Astrocyte (in vitro differentiated cells and primary cell): ENCODE measurements at places on chromosomes 3 and 15. TPM values are rescaled to one million over a fixed set of nuclear protein-coding genes. Genes with fewer than 3 reads are reported as not detected.

DNA sequence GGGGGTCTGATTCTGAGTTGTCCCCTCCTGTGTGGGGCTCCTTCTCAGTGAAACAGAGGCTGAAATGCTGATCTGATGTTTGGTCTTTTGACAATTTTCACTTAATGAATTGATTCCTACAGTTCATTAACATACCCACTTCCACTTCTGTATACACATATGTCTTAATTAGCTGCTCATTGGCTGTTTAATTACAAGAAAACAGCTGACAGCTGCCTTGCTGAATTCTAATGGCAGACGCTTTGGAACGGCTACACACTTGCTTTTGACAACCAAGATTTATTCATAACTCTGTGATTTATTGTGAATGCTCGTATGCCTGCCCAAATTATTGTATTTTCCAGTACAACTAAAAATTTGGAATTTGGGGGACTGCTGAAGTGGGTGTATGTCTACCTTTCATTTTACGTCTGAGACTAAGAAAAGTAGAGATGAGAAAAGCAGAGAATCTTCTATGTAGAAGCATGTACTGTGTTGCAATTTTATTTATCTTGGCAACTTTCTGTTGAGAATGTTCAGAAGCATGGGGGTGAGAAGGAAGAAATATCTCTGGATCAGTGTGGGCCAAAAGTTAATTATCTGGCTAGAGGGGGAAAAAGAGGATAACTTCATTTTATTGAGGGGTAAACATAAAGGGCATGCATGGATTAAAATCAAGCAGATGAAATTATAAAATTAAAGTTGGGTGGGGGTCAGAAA, 46.5 kb upstream of the ICE2 start:
- no peak overlapping the region for H3K4me3 ChIP-seq
- no peaks in the 10 kb centered on the region for H3K27me3 ChIP-seq
- H3K27ac ChIP-seq, result no peak overlapping the region
- DNase-seq, result no peak
- peaks cover 9% of the 10 kb centered on the region for H3K4me1 ChIP-seq

DNA sequence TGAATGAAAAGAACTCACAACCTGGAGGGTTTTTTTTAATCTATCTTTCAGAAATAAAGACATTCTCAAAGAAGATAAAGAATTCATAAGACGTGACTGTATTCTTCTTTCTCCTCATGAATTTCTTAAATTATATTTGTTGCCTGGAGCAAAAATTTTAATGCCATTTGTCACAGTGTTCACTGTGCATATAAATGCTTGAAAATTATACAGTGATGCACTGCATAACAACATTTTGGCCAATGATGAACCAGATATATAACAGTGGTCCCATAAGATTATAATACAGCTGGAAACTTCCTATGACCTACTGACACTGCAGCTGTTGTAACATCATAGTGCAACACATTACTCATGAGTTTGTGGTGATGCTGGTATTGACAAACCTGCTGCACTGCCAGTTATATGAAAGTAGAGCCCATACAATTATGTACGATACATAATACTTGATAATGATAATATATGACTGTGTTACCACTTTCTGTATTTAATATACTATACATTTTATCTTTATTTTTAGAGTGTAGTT, 67.3 kb downstream of the P2RY1 start:
- no peaks in the 10 kb centered on the region for H3K36me3 ChIP-seq
- H3K27me3 ChIP-seq, result no peaks in the 10 kb centered on the region
- no peak for DNase-seq
- no peaks in the 10 kb centered on the region for H3K4me1 ChIP-seq

DNA sequence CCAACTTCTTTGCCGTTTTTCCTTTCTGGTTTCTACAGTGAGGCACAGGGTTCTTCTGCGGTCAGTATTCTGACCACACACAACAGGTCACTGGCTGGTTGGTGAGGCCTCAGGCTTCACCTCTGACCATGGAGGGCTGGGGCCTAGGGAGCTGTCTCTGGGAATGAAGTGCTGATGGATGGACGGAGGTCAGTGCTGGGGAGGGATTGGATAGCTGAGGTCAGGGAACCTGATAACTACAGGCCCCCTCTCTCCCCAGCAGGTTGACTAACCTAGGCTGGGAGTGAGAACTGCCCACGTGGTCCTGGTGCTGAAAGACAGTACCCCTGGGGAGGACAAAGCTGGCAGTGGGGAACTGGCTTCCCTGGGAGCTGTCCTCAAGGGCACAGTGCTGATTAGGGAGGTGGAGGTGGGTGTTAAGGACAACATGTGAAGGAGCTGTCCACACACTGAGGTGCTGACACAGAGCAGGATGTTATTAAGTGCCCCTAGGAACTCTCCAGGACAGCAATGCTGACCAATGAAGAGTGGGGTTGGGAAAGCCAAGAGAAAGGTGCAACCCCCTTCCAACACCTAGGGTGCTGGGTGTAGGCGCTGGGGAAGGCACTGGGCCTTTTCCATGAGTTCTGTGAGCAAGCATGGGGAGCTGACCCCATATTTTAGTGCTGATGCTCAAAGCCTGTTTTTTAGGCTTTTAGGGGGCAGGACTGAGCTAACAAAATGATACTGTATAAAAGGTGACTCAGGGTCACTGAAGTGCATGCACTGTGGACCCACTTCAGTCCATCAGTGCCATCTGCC, 45.2 kb downstream of the ATP2B2 start:
- DNase-seq, result peak; percentile 83
- H3K27me3 ChIP-seq, result peaks cover 6% of the 10 kb centered on the region
- H3K27ac ChIP-seq, result no peak overlapping the region

Gene DYNLT2B
- total RNA-seq, result 10.9 and 13.0 TPM in 2 replicates

DNA sequence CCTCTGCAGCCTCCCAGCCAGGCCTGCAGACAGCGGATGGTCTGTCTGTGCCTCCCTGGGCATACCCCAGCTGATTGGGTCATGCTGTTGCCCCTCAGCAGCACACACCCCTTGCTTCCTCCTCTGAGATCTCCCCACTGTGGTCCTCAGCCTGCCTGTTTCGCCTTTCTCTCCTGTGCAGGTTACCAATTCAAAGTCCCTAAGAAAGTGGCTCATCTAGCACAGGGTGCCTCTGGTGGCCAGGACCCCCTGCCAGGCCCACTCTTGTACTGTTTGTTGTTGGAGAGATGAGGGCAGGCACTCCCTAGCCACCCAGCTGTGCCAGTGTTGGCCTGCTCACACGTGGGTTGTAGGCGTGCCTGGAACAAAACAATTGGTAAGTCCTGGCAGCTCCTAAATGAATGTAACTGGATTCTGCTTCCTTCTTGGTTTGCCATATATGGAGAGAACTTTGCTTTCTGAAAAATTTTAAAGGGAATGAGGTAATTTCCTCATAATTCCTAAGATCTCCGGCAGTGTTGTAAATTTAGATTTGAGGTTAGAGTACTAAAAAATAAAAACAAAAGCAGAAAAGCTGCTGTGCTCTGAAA, 213.2 kb upstream of the IL12A start:
- DNase-seq, result peak; percentile 84
- peak overlapping the region; percentile 67 for H3K27ac ChIP-seq
- H3K27me3 ChIP-seq, result no peaks in the 10 kb centered on the region

DNA sequence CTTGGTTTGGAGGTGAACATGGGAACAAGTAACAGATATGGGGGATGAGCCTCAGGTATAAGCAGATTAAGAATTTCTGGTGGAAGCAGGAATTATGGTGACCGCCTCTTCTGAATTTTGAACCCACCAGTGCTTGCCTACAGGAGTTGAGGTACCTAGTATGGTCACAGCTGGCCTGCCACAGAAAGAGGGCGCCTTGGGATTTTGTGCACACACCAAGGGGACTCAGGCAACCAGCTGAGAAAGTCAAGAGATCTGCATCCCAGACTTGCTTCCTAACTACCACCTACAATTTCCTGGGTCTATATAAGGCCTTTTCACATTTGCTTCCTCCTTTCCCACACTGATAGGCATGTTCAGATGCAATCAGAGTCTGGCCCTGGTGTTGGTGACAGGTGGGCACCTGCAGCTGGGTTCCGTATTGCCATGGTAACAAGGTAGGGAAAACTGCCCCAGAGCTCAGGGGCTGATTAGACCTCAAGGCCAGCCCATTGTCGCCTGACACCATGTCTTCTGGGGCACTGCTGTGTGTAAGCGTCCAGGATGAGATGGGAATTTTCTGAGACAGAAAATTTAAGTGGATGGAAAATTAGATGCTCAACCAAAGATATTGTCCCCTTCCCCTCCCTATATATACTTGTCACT, 75.9 kb upstream of the RASGRF1 start:
- H3K36me3 ChIP-seq, result no peaks in the 10 kb centered on the region
- no peak overlapping the region for H3K4me3 ChIP-seq
- DNase-seq, result no peak
- no peaks in the 10 kb centered on the region for H3K4me1 ChIP-seq
- no peaks in the 10 kb centered on the region for H3K27me3 ChIP-seq

DNA sequence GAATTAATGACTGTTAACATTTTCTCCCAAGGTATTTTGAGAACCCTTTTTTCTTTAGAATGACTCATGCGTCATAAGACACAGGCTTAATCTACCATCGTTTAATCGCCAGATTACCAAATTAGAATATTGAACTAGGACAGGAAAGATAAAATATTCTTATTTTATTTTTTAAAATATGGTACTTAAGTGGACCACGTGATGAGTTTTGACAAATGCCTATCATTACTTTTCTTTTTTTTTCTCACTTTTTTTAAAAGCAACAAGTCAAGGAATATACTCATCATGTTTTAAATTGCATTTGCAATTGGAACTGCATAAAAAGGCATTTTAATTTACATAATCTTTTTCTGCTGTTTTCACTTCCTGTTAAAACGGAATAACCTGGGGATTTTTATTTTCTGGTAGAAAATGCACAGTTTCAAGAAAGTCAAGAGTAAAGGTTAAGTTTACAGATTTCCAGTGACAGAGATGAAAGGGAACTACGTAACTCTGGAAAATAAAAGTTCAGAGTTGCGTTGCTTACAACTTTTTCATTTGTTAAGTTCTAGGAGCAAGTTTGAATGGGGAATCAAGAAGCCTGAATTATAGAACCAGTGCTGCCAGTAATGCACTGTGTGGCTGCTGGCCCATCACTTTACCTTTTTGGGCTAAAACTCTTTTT, 23.6 kb downstream of the SIAH2 start:
- no peak overlapping the region for H3K4me3 ChIP-seq
- no peaks in the 10 kb centered on the region for H3K27me3 ChIP-seq
- no peak overlapping the region for H3K27ac ChIP-seq
- DNase-seq, result no peak
- H3K4me1 ChIP-seq, result peaks cover 26% of the 10 kb centered on the region

- no peak for DNase-seq
- H3K4me3 ChIP-seq, result no peak overlapping the region
- no peak overlapping the region for H3K27ac ChIP-seq
- no peaks in the 10 kb centered on the region for H3K4me1 ChIP-seq
Observed at GRCh38 chr3:167606836-167607235, 46.9 kb downstream of the WDR49 start.

DNA sequence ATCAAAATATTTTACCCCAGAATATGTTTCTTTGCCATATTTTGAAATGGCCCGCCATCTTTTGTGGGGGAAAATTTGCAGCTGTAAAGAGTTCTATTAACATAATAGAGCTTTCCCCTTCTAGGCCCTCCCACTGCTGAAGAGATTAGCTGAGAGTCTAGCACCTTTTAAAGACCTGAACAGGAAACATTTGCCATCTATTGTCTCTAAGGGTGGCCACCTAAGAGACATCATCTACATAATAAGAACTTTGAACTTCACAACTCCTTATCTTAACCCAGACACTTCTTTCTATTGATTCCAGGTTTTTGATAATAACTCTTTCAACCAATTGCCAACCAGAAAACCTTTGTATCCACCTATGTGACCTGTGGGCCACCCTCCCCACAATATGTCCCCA, 54.7 kb upstream of the TRPM1 start:
- peaks cover 4% of the 10 kb centered on the region for H3K27me3 ChIP-seq
- H3K4me1 ChIP-seq, result no peaks in the 10 kb centered on the region
- H3K4me3 ChIP-seq, result no peak overlapping the region
- no peak overlapping the region for H3K27ac ChIP-seq
- no peak for DNase-seq

GRCh38 chr3:147816752-147817151, 407.6 kb downstream of the ZIC1 start:
- no peaks in the 10 kb centered on the region for H3K4me1 ChIP-seq
- H3K4me3 ChIP-seq, result no peak overlapping the region
- no peak overlapping the region for H3K27ac ChIP-seq
- no peaks in the 10 kb centered on the region for H3K36me3 ChIP-seq

Gene LMOD3
- total RNA-seq, result 0.07 TPM in 1 of 2 replicates, not detected in the other

Gene PLSCR4
- 1.1 and 1.3 TPM in 2 replicates for total RNA-seq

Gene STAC
- 7.1 and 9.4 TPM in 2 replicates for total RNA-seq
